ENCODE measurements at places on chromosomes 3 and 15.
A peak's percentile ranks its signal among the peaks of the same experiment; 100 is the strongest.

DNA sequence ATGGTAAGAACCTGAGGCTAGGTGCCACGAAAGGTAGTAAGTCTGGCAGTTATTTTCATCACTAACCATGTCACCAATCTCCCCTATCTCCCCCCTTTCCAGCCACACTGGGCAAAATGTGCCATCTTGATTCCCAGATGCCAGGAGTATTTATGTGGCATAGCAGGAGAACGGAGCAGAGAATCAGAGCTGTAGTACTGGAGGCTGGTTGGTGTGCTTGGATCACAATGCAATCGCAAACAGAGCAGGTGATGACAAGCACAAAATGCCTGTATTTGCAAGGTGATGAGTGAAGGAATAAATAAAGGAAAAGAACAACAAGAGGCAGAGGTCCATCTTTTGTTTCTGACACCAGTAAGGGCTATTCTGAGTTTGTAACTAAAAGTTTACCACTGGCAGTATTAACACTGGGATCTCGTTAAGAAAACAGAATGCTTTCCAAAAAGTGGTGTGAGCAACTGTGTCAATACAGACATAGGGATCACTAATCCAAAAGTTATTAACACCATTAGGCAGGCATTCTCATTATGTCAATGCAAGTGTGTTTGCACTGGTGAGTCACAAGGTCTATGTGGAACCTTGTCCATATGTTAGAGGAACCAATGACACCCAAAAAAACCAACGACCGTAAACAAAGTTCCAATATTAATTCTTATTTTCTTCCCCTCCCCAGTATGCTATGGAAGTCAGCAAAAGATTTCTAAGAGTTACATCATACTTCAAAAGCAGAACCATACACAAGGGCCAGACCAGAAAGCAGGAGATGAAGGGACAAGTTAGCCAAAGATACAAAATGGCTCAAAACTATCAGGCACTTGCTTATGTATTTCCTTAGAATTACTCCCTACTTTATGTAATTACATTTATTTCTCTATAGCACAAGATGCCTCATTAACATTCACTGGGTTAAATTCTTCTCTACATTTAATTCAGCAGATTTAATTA, 556.6 kb downstream of the FOXP1 start:
- DNase-seq: no peak

- DNase-seq: peak; percentile 71
These were observed 7.8 kb downstream of the EIF1B start for GRCh38 chr3:40317061-40317855.

DNA sequence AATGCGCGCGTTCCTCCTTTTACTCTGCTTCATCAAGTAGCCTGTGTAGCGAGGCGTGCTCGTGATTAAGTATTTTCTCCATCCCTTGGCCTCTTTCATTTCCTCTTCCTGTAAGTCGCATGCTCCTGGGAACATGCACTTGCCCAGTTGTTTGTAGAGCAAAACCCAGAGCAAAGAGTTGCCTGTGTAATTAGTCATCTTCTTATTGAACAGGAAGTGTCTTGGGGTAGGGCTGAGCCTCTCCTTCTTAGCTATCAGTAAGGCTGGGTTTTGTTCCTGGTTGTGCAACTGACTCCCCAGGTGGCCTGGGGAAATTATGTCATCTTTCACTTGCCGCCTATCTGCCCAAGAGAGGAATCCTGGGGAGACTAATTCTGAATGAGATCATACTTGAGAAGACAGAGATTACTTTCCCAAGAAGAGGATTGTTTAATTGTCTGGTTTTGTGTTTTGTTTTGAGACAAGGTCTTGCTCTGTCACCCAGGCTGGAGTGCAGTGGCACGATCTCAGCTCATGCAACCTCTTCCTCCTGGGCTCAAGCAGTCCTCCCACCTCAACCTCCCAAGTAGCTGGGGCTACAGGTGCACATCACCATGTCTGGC, 14.9 kb downstream of the LIPH start:
- DNase-seq: no peak

- no peak for DNase-seq
These were observed 577.3 kb downstream of the VGLL3 start for GRCh38 chr3:86413645-86414044.

Measured in globus pallidus (tissue), 1 donor.